A549 treated with AZD2906 at 1 μM for 4 hours (cell line): ENCODE measurements at places on chromosomes 13 and 19. TPM values are rescaled to one million over a fixed set of nuclear protein-coding genes. Genes with fewer than 3 reads are reported as not detected.

Gene DHRS12
- 4.1 to 5.6 TPM (median 4.7 TPM) in 5 replicates for total RNA-seq

Gene DIS3
- total RNA-seq, result 15.4 to 21.1 TPM (median 17.3 TPM) in 5 replicates

Gene PRODH2
- total RNA-seq, result 0.14 to 0.56 TPM (median 0.23 TPM) in 5 replicates

Gene LGALS14
- total RNA-seq, result not detected in 5 replicates

Gene SYDE1
- 15.9 to 20.7 TPM (median 18.4 TPM) in 5 replicates for total RNA-seq

Gene ZNF90
- not detected in 5 replicates for total RNA-seq

Gene CDC16
- 39.1 to 43.9 TPM (median 42.0 TPM) in 5 replicates for total RNA-seq

Gene KLK6
- total RNA-seq, result 0.15 to 0.54 TPM (median 0.22 TPM) in 5 replicates

Gene IFNL1
- 0.11 TPM in 1 of 5 replicates, not detected in the others for total RNA-seq

Gene CCDC159
- total RNA-seq, result 3.5 to 5.8 TPM (median 4.8 TPM) in 5 replicates

Gene F7
- 0.06 to 0.15 TPM (median 0.10 TPM) in 5 replicates for total RNA-seq

Gene PGLYRP2
- 0.03 TPM in 1 of 5 replicates, not detected in the others for total RNA-seq

Gene PPFIA3
- 4.8 to 8.8 TPM (median 7.2 TPM) in 5 replicates for total RNA-seq

Gene ADGRE1
- 4.3 to 5.6 TPM (median 4.7 TPM) in 5 replicates for total RNA-seq

Gene RASGRP4
- total RNA-seq, result 0.03 to 0.09 TPM (median 0.07 TPM) in 5 replicates

Gene POU2F2
- total RNA-seq, result 0.23 to 0.45 TPM (median 0.35 TPM) in 5 replicates

Gene PSG2
- total RNA-seq, result 0.07 TPM in 1 of 5 replicates, not detected in the others

Gene KLK10
- total RNA-seq, result 0.17 to 0.65 TPM (median 0.30 TPM) in 5 replicates

Gene ELAVL1
- 60.3 to 70.8 TPM (median 65.5 TPM) in 5 replicates for total RNA-seq
